Breast epithelium (tissue), 4 donors: ENCODE measurements at places on chromosomes 3 and 15.

DNA sequence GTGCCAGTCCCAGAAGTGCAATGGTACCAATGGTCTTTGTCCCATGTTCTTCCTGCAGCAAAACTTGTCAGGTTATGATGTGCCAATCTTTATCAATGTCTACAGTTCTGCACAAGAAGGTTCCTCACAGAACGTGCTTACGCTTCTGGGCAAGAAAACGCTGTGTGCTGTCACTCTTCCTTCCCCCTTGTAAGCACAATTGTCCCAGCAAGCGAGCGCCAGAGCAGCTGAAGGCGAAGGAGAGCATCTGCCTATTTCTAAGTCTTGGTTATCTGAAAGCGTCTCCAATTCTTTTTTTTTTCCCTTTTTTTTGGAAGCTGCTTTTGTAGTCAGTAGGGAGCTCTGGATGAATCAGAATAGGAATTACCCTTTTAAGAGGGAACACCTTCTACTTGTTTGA, 514.4 kb downstream of the FGF12 start:
- DNase-seq: no peak

- no peak for DNase-seq
Observed at GRCh38 chr3:139248593-139249255, 95.1 kb upstream of the MRPS22 start.

- DNase-seq: no peak
Observed at GRCh38 chr3:126310816-126311215, 46.4 kb downstream of the KLF15 start.

- no peak for DNase-seq
Observed at GRCh38 chr3:141489203-141489602, 2.4 kb downstream of the RASA2 start.

DNA sequence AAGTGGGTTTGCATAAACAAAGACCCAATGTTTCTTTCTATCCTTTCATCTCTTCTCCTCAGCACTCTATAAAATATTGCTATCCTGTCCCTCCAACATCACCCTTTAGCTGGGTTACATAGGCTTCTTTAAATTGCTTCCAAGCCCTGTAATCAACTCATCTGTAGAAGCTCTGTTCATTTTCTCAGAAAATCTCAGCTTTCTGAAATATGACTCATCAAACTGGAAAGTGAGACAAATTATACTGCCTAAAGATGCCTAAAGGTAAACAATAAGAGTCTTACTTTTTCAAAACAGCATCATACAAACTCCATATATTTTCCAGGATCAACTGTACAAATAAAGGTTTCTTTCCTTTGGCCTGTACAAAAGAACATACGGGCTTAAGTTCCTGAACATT, 33.8 kb downstream of the EFL1 start:
- DNase-seq: no peak

DNA sequence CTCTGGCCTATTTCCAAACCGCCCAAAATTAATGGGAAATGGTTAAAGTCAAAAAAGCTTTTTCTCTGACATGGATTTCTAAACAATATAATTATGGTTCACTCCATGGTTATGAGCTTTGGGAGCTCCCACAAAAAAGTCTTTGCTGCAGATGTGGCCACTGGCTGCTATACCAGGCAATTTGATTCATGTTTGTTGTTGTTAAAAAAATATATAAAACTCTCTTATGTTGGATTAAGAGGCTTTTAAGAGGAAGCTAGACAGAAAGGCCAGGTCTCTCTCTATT, 258.6 kb downstream of the TIGIT start:
- DNase-seq: no peak

GRCh38 chr3:175977968-175978752, 1119.0 kb downstream of the NAALADL2 start:
- no peak for DNase-seq

DNA sequence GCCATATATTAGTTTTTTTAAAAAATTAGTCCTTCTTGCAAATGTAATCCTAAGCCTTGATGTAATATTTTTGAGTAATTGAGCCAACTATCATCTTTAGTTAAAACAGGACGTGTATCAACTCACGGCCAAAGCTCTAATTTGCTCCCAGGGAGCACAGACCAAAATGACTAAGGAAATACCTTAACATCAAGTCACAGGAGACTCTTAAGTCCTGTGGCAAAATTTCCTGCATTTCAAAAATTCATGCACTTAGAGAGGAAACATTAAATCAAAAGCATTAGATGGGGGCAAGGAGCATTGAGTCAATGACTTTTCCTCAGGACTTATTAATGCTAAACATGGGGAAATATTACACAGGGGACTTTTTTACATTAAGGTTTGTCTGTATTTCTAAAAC, 276.0 kb downstream of the MFSD1 start:
- no peak for DNase-seq

GRCh38 chr15:40554161-40554525, 10.7 kb downstream of the CCDC32 start:
- DNase-seq: no peak

- no peak for DNase-seq
Observed at GRCh38 chr15:40940296-40940801, 11.2 kb downstream of the DLL4 start.

GRCh38 chr3:184508938-184509337, 52.6 kb upstream of the EPHB3 start:
- no peak for DNase-seq

DNA sequence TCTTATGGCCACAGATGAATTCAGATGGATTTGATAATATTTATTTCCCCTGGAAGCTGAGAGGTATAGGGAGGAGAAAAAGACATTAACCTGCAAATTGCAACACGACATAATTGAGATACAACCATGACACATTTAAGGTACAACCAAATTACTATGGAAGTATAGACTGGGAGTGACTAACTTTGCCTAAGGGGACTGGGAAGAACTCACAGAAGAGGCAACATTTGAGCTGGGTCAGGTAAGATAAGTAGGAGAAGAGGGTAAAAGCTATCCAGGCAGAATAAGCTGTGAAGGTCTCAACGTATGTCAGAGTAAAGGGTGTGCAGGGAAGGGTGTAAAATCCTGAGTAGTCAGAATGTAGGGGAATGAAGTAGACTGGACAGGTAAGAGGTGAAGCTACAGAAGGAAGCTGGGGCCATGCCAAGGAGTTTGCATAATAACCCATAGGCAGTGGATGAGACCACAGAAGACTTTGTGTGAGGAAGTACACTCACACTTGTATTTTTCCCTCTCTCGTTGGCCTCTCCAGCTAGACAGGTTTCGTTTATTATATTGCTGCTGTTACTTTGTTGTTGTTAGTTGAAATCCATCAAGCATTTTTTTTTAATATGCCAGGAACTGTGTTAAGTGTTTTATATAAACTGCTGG, 28.0 kb upstream of the PTX3 start:
- DNase-seq: peak; percentile 62

DNA sequence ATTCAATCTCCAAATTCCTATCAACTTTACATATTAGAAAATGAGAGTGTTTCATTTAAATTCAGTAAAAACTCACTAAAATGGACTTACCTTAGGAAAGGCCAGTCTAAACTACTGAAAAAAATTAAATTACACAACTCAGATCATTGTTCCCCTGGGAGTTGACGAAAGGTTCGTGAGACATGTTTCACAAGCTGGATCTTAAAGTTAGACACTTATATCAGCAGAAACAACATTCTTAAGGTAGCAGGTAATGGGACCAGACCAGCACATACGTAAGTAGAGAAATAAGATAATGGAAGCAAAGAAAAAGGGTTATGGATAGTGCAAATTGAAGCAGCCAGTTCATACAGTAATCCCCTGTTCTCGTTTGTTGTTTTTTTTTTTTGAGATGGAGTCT, 8.9 kb downstream of the RFX7 start:
- DNase-seq: no peak

- DNase-seq: peak; percentile 52
Observed at GRCh38 chr3:111856501-111856900, 2.6 kb upstream of the PHLDB2 start.

DNA sequence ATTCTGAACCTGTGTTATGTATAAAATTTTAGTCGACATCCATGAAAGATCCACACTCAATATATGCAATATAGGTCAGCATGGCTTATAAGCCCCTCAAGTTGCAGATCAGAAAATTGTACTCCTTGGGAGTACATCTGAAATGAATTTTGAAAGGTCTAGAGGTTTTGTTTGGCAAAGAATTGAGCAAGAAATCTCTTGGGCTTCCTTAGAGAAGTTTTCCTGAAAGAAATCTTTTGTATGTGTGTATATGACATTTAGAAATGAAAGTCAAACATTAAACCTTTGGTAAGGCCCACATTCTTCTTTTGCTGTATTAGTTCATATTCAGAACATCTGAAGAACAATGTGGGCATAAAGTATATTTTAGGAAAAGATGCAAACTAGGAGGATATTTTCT, 1006.6 kb downstream of the NAALADL2 start:
- no peak for DNase-seq

DNA sequence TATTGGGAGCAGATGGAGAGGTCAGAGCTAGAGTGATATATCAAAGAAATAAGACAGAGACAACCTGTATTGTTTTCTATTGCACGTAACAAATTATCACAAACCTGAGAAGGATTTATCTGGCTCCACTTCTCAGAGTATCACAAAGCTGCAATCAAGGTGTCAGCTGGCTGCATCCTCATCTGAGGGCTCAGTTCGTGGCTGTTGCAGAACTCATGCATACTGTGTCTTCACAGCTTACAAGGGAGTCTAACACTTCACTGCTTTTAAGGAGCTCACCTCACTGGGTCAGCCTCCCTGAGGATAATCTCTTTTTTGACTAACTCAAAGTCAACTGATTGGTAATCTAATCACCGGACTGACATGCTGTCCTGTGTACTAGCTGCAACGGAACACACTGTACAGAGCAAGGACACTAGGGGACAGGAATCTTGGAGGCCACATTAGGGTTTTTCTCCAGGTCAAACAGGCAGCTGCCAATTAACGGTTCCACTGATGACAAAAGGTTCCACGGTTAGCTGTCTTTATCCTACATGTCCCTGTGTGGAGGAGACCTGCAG, 1006.8 kb upstream of the SEMA6D start:
- DNase-seq: no peak

DNA sequence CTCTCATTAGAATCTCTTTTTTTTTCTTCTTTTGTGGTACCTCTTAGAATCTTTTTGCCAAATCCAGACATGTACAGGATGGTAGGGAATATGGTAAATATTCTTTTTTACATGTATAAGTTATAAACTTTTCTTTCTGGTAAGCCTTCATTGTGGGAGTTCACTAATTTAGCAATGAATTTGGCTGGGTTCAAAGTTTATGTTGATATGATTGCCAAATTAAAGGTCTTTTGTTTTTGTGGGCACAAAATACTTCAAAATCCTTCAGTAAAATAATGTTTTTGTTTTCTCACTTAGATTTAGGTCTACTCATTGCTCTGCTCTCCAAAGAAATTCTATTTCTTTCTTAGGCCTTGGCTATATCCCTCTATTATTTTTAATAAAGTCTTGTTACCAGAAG, 1405.9 kb upstream of the ALCAM start:
- no peak for DNase-seq

- no peak for DNase-seq
Observed at GRCh38 chr15:59997070-59997701, 6.9 kb upstream of the FOXB1 start.

DNA sequence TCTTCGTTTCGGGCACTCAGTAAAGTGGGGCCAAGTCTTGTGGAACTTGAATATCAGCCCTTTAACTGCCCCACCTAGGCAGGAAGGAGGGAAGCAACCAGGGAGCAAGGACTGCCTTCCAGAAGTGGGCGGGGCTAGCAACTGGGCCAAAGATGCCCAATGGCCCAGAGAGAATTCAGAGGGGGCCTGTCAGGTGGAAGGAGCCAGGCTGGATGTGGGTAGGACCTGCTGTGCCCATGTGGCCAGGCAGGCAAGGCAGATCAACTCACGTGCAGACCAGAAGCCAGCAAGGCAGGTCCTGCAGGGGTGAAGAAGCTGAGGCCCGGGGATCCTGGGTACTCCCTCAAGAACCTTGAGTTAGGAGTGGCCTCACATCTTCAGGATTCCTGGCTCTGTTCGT, 5.5 kb downstream of the MAP6D1 start:
- DNase-seq: no peak

DNA sequence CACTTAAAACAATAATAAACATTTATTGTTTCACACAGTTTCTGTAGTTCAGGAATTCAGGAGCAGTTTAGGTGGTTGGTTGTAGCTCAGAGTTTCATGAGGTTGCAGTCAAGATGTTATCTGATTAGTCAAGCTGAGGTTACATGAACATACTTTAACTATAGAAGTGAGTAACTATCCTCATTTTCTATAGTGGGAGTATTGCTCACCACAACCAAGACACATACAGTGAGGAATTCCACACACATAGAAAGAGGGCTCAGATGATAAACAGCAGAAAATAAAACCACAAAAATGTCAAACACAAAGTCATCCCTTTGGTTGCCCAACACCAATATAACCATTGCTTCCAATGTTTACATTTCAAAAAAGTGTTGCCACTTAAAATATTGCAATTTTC, 13.6 kb downstream of the SCN11A start:
- DNase-seq: no peak
